H9 (cell line): ENCODE measurements at places on chromosomes 7 and 10. TPM values are rescaled to one million over a fixed set of nuclear protein-coding genes. Genes with fewer than 3 reads are reported as not detected.
A peak's percentile ranks its signal among the peaks of the same experiment; 100 is the strongest.

DNA sequence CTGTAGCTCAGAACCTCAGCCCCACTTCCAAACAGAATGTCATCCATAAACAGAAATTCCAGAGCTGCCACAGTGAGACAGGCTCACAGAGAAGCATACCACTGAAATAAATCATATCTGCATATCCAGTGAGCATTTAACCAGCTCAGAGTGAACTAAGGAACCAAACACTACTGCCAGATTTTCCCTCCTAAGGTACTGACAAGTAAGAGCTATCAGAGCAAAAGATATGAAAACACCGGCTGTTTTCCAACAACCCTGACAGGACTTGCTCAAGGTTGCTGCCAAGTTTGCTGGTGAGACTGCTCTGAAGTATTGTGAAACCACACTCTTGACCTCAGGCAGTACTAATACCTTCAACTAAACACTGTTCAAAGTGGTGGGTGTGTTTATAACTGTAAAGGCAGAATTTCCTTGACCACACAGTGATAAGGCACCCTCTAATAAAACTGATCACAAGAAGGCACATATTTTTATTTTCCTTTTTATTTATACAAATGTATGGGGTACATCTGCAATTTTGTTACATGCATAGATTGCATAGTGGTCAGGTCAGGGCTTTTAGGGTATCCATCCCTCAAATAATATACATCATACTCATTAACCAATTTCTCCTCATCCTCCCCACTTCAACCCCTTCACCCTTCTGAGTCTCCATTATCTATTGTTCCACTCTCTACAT, 18.3 kb downstream of the SGMS1 start:
- no peak for DNase-seq

GRCh38 chr10:114042895-114043531, 653 bp upstream of the ADRB1 start:
- DNase-seq, result peak; percentile 61

The VENTX gene
- 10.9 and 11.1 TPM in 2 replicates for total RNA-seq

DNA sequence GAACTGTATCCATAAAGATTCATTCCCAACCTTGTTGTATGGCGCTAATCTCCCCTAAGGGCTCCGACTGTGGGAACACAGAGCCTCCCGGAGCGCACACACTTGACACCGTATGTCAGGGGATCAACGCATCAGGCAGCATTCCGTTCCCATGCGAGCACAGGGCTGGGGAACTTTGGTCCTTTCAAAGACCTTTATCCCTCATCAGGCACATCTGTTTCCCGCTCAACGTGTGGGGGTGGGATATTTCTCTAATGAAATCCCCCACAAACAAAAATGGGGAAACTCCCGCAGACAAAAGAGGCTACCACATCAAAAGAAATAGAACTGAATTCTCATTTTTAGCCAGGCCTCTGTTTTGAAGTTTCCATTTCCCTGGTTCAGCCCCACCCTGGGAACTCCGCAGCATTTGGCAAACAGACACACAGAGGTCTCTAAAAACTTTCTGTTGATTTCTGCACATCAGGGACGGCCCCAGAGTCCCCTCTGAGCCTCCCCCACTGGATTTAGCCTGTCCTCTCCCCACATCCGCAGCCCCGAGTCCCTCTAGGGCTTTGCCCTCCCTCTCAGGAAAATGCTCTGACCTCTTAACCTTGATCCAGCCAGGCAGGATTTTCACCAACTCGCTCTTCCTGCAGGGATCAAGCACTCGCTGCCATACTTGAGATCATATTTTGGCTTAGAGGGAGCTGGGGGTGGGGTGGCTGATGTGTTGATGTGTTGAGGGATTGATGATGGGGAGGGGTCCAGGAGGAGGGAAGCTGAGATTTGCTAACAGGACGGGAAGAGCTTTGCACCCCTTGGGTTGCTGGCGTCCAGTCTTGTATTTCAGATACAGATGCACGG, 6.6 kb downstream of the CPA5 start:
- DNase-seq, result no peak

The AGR3 gene
- not detected in 2 replicates for total RNA-seq

DNA sequence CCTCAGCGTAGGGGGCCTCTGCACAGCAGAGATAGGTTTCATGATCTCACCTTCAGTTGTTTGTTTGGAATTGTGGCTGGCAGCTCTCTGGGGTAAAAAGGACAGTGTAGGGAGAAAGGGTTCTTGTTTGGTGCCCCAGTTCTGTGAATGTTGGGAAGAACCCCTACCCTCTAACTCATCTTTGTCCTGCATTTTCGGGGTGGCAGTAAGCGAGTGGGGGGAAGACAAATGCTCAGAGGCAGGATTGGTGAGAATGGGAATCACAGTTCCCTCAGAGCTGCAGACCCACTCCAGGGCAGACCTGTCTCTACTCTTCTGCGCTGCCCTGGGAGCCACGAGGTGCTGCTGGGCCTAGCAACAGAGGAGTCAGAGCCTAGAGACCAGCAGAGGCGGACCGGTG, 1.8 kb upstream of the LBX1 start:
- no peak for DNase-seq
